Activated naive CD4-positive, alpha-beta T cell treated with anti-CD3 and anti-CD28 coated beads, Interleukin-2, amount 10 ng/mL, durations not matched to agents 7 days and 5 days (primary cell): ENCODE measurements at places on chromosomes 5 and 9.

- no peaks in the 10 kb centered on the region for H3K36me3 ChIP-seq
- no peak overlapping the region for H3K4me3 ChIP-seq
- no peak overlapping the region for H3K27ac ChIP-seq
- DNase-seq, result no peak
- no peaks in the 10 kb centered on the region for H3K4me1 ChIP-seq
- no peaks in the 10 kb centered on the region for H3K27me3 ChIP-seq
Observed at GRCh38 chr9:37972351-37972848, 68.5 kb upstream of the SLC25A51 start.

DNA sequence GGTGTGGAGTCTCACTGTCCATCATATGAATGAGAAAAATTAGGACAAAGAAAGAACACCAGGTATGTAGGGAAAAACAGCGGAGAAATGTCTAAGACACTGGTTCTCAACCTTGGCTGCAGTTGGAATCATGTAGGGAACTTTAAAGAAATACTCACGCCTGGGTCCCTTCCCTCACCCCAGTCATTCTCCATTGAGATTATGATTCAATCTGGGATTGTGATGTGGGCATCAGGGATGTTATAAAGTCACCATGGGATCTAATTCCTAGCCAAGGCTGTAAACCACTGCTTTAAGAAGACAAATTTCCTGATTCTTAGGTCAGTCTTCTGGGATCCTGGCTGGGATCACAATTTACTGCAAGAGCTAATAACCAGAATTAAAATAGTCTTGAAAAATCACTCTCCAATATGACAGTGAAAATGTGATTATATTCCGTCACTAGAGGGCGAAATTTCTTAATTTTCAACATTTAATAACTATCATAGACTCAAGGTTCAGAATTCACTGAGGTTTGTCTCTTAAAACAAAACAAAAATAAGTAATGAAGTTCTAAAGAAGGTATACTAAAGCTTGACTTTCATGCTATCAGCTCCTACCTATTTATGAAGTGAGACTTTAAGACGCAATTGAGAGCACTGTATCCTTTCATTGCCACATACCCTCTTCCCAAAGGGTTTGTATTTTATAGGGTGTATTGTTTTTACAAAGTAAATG is 60.5 kb downstream of the GLDC start:
- no peak overlapping the region for H3K27ac ChIP-seq
- H3K36me3 ChIP-seq, result no peaks in the 10 kb centered on the region
- peaks cover 7% of the 10 kb centered on the region for H3K27me3 ChIP-seq

DNA sequence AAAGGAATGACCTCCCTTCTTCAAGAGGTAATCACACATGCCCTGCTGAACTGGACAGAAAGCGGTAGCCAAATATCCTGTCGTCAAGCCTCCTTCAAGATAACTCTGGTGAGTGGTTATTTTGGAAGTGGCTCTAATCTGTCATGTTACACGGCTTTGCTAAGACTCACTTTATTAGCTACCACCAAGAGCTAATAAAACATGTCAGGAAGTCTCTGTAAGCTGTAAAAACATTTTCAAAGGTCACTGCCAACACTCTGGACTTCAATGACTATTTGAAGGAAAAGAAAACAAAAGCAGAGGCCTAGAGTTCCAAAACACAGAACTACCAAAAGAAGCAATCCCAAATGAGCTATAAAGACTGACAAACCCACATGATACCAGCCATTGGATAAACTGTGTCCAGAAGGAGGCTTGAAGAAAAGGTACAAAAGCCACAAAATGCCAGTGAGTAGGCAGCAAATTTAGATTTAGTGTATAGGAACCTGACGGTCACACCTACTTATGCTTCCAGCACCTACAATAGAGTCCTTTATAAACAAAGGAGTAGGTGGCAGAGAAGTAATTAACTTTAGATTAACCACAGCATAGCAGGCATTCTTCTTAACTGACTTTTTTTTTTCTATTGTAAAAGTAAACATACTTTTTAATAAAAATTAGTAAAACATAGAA is 97.3 kb upstream of the EQTN start:
- no peak for DNase-seq
- no peaks in the 10 kb centered on the region for H3K36me3 ChIP-seq
- no peak overlapping the region for H3K27ac ChIP-seq
- peaks cover 6% of the 10 kb centered on the region for H3K27me3 ChIP-seq
- H3K4me1 ChIP-seq, result no peaks in the 10 kb centered on the region
- H3K4me3 ChIP-seq, result no peak overlapping the region

- DNase-seq, result no peak
- H3K36me3 ChIP-seq, result no peaks in the 10 kb centered on the region
- H3K27me3 ChIP-seq, result no peaks in the 10 kb centered on the region
- H3K27ac ChIP-seq, result no peak overlapping the region
- H3K4me1 ChIP-seq, result no peaks in the 10 kb centered on the region
- no peak overlapping the region for H3K4me3 ChIP-seq
Observed at GRCh38 chr9:24846248-24846912, 300.7 kb upstream of the IZUMO3 start.

GRCh38 chr9:36584620-36585460 is 12.1 kb downstream of the MELK start:
- no peaks in the 10 kb centered on the region for H3K27me3 ChIP-seq
- peaks cover 6% of the 10 kb centered on the region for H3K4me1 ChIP-seq
- H3K4me3 ChIP-seq, result no peak overlapping the region
- peaks cover 38% of the 10 kb centered on the region for H3K36me3 ChIP-seq
- peak overlapping the region; percentile 19 for H3K27ac ChIP-seq

DNA sequence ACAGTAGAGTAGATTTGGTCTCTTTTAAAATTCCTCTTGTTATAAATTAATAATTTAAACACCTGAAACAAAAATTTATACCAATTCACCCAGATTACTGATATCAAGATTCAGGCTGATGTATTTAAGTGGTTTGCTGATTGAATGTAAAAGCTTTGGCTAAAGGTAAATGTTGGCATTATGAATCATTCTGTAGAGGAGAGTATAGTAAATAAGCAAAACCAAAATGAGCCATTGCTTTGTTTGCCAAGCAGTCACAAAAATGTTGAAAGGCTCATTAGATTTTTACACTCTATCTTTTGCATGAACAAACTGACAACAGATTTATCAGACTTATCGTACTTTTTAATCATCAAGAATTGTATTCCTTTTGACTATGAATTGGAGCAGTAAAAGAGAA is 332.6 kb downstream of the FAM170A start:
- no peaks in the 10 kb centered on the region for H3K36me3 ChIP-seq
- H3K27ac ChIP-seq, result no peak overlapping the region
- H3K27me3 ChIP-seq, result no peaks in the 10 kb centered on the region
- H3K4me1 ChIP-seq, result no peaks in the 10 kb centered on the region
- H3K4me3 ChIP-seq, result no peak overlapping the region

DNA sequence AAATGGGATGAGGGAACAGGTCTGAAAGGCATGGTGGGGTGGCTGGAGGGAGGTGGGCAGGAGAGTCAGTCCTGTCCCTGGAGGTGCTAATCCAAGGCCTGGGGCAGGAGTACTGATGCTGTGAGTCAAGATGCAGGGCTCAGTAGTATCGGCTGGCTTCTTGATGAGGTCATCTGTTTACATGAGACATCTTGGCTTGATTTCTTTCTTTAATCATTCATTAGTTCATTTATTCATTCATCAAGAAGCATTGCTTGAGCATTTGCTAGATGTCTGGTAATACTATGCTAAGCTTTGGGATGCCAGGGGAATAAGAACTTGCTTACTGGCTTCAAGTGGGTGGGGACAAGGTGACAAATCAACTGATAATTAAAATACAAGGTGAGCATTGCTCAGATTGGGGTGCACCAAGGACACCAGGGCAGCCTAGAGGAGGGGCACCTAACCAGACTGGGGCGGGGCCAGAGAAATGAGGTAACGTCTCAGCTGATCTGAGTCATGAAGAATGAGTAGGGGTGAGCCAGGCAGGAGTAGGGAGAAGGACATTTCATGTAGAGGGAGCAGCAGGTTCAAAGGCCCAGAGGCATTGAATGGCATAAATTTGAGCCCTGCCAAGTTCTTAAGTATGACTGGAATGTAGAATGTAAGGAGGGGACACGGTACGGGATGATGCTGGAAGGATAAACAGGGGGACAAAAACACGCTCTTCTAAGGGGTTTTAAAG is 88.8 kb downstream of the EGFLAM start:
- H3K4me3 ChIP-seq, result no peak overlapping the region
- H3K27ac ChIP-seq, result no peak overlapping the region
- H3K4me1 ChIP-seq, result peaks cover 13% of the 10 kb centered on the region
- H3K27me3 ChIP-seq, result no peaks in the 10 kb centered on the region
- no peak for DNase-seq

GRCh38 chr9:86494644-86495111 is 140.5 kb upstream of the TUT7 start:
- no peak overlapping the region for H3K4me3 ChIP-seq
- DNase-seq, result no peak
- no peak overlapping the region for H3K27ac ChIP-seq
- H3K27me3 ChIP-seq, result peaks cover 8% of the 10 kb centered on the region

- peaks cover 1% of the 10 kb centered on the region for H3K36me3 ChIP-seq
- no peak overlapping the region for H3K27ac ChIP-seq
- peaks cover 28% of the 10 kb centered on the region for H3K4me1 ChIP-seq
- H3K4me3 ChIP-seq, result no peak overlapping the region
- no peak for DNase-seq
Observed at GRCh38 chr9:68951879-68952659, 61.8 kb downstream of the PRKACG start.

- no peak for DNase-seq
- H3K4me3 ChIP-seq, result no peak overlapping the region
- no peaks in the 10 kb centered on the region for H3K36me3 ChIP-seq
- no peaks in the 10 kb centered on the region for H3K4me1 ChIP-seq
Observed at GRCh38 chr9:42386477-42386876, 203.0 kb downstream of the SPATA31A6 start.

DNA sequence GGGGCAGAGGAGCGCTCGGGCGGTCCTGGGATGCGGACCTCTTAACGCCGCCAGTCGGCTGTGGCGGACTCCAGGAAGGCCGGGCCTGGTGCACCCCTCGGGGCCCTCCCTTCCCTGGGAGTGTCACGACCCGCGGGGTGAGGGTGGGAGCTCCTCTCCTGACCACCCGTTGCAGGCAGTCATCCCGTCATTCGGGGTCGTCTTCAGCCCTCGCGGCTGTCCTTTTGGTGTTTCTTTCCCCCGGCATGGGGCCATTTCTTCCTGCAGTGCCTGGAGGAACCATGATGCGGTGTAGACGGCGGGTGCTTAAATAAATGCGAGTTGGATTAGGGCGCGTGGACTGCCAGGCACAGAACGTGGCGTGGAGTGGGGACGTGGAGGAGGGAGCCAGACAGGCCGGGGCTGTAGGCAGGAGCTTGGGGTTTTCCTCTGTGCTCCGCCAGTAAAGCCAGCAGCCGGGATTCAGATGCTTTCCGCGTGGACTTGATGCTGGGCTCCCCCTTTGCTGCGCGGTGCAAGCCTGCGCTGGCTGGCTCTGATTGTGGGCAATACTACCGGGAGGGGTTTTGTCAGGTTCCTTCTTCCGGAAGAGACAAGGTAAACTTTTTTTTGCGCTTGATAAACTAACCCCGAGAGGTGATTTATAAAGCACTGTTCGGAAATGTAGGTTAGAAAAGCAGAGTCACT is 868 bp downstream of the KDM4C start:
- H3K27me3 ChIP-seq, result peaks cover 3% of the 10 kb centered on the region
- H3K27ac ChIP-seq, result peak overlapping the region; percentile 99
- peaks cover 41% of the 10 kb centered on the region for H3K4me1 ChIP-seq
- peak; percentile 71 for DNase-seq

- no peaks in the 10 kb centered on the region for H3K27me3 ChIP-seq
- H3K4me3 ChIP-seq, result no peak overlapping the region
- no peak for DNase-seq
- H3K4me1 ChIP-seq, result no peaks in the 10 kb centered on the region
- H3K36me3 ChIP-seq, result no peaks in the 10 kb centered on the region
Observed at GRCh38 chr9:107841076-107841475, 351.5 kb upstream of the KLF4 start.

GRCh38 chr5:106415541-106415940 is 1255.2 kb downstream of the EFNA5 start:
- no peak overlapping the region for H3K4me3 ChIP-seq
- H3K36me3 ChIP-seq, result no peaks in the 10 kb centered on the region
- DNase-seq, result no peak

GRCh38 chr5:37774912-37775483 is 64.8 kb downstream of the GDNF start:
- no peaks in the 10 kb centered on the region for H3K27me3 ChIP-seq
- H3K27ac ChIP-seq, result no peak overlapping the region
- H3K4me1 ChIP-seq, result no peaks in the 10 kb centered on the region
- peak; percentile 47 for DNase-seq

GRCh38 chr5:144232285-144232684 is 61.6 kb downstream of the KCTD16 start:
- no peak for DNase-seq
- H3K4me1 ChIP-seq, result no peaks in the 10 kb centered on the region
- no peaks in the 10 kb centered on the region for H3K27me3 ChIP-seq
- H3K27ac ChIP-seq, result no peak overlapping the region
- no peak overlapping the region for H3K4me3 ChIP-seq
- no peaks in the 10 kb centered on the region for H3K36me3 ChIP-seq

- peaks cover 72% of the 10 kb centered on the region for H3K36me3 ChIP-seq
- no peaks in the 10 kb centered on the region for H3K27me3 ChIP-seq
- H3K4me1 ChIP-seq, result peaks cover 94% of the 10 kb centered on the region
- peak overlapping the region; percentile 85 for H3K27ac ChIP-seq
- DNase-seq, result no peak
- peak overlapping the region; percentile 3 for H3K4me3 ChIP-seq
Observed at GRCh38 chr5:119302916-119303897, 52.6 kb upstream of the TNFAIP8 start.

DNA sequence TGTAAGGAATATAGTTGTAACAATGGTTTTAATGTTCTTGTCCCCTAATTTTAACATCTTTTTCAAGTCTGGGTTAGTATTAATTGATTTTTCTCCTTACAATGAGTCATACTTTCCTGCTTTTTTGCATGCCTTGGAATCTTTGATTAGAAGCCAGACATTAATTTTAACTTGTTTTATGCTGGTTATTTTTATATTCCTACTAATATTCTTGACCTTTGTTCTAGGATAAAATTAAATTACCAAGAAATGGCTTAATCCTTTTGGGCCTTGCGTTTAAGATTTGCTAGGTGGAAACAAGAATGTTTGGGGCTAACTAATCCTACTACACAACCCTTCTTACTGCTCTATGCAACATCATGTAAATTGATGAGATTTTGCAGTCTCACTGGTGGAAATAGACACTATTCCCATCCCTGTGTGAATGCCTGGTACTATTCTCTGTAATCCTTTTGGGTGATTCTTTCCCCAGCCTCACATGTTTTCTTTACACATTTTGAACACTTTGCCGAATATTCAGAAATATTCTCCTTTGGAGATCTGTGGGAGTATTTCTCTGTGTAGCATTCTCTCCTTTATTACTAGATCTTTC is 47.2 kb downstream of the ZCCHC7 start:
- no peaks in the 10 kb centered on the region for H3K27me3 ChIP-seq
- no peak for DNase-seq
- no peak overlapping the region for H3K27ac ChIP-seq
- H3K4me1 ChIP-seq, result no peaks in the 10 kb centered on the region
- H3K4me3 ChIP-seq, result no peak overlapping the region

- H3K27ac ChIP-seq, result no peak overlapping the region
- no peak overlapping the region for H3K4me3 ChIP-seq
- H3K36me3 ChIP-seq, result no peaks in the 10 kb centered on the region
- no peak for DNase-seq
- H3K27me3 ChIP-seq, result peaks cover 15% of the 10 kb centered on the region
- H3K4me1 ChIP-seq, result no peaks in the 10 kb centered on the region
Observed at GRCh38 chr9:124593651-124594058, 86.5 kb upstream of the NR5A1 start.
